Renal pelvis (tissue), 12 donors: ENCODE measurements at places on chromosomes 4 and X. TPM values are rescaled to one million over a fixed set of nuclear protein-coding genes. Genes with fewer than 3 reads are reported as not detected.

DNA sequence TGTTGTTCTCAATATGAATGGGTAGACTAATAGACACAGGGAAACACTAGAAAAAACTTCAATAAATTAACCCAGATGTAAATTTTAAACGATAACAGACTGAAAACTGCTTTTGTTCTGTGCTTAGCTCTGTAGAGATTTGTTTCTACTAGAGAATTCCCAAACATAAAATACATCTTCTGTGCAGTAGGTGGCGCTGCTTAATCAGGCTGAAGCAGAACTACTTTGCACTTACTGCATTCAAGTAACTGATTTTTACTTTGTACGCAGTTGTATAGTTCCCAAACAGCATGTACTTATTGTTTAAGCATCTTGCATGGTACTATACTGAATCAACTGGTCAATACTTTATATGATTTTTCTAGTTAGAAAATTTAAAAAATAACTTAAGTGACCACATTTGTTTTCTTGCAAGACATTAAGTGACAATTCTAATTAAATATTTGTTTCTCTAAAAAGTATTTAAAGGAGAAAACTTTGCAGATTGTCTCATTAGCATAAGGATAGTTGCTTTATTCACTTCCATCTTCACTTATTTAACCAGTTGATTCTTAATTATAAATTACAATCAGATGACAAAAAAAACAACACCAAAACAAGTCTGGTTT, 490.6 kb downstream of the IL15 start:
- DNase-seq, result peak; percentile 71

MAGEA9B gene
- not detected for polyA plus RNA-seq

DNA sequence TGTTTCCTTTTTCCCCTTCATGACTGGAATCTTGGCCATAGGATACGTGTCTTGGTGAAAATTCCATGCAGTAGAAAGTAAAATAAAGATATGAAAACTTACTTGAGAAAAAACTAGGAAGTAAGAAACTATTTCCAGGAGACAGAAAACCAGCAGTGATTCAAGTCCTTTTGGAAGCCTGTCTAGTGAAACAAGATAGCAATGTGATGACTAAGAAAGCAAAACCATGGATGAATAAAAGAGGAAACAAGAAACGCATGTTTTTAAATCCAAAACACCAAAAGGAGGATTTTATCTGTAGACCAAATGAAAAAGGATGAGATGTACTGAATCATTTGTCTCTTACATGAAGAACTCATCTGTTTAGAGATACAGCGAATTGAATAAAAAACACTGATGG, 1430.0 kb downstream of the ARAP2 start:
- no peak for DNase-seq

DNA sequence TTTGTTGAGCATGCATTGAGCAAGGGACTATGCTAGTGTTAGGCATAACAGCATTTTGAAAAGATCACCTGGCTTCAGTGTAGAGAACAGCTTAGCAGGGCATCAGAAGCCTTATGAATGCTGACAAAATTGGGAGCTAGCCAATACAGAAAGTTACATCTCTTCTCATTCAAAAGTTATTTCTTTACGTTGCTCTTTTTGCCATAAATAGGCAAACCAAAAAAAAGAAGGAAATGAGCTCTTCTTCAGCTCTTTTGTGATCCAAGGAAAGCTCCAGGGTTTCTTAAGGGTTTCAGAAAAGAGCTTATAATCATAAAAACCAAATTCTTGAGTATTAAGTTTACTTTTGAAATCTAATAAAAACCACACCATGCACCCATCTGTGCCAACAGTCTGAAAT, 35.2 kb upstream of the LNX1 start:
- no peak for DNase-seq

MID1 gene
- 32.6 TPM for polyA plus RNA-seq
